ENCODE measurements at places on chromosomes 11 and 22.

DNA sequence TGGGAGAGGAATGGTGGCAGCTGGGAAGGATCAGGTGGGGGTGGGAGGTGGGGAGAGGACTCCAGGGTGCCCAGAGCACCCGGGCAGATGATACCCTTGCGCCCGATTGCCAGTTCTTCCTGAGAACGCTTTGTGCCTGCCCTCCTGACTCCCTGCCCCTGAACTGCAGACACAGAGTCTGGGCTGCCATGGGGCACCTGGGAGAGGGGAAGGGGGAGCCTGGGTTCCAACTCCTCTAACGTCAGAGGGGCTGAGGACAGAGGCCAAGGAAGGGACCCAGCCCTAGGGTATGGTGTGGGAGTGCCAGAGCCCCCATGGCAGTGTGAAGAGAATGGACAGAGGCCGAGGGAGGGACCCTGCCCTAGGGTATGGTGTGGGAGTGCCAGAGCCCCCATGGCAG, 920 bp upstream of the KCNK7 start:
- no peak for DNase-seq

GRCh38 chr11:72722050-72722748, 30.0 kb downstream of the ARAP1 start:
- DNase-seq = peak; percentile 40

- DNase-seq = no peak
Observed at GRCh38 chr11:73766763-73767162, 5.9 kb upstream of the RAB6A start.

DNA sequence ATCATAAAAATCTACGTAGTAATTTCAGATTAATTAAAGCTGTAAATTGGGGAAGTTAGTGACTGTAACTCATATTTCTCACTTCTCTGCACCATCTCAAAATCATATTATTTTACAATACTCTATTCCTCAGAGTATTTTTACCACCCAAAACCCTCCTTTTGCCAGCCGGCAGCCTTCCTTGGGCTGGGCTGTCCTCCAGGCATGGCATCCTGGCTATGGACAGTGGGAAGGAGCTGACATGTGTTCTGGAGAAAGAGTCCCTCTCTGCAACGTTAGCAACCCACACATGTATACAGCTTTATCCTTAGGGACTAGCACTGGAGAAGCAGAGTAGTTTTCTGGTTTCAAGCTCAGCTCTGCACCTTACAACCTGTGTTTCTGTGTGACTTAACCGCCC, 86.8 kb downstream of the DSCAML1 start:
- DNase-seq = no peak

DNA sequence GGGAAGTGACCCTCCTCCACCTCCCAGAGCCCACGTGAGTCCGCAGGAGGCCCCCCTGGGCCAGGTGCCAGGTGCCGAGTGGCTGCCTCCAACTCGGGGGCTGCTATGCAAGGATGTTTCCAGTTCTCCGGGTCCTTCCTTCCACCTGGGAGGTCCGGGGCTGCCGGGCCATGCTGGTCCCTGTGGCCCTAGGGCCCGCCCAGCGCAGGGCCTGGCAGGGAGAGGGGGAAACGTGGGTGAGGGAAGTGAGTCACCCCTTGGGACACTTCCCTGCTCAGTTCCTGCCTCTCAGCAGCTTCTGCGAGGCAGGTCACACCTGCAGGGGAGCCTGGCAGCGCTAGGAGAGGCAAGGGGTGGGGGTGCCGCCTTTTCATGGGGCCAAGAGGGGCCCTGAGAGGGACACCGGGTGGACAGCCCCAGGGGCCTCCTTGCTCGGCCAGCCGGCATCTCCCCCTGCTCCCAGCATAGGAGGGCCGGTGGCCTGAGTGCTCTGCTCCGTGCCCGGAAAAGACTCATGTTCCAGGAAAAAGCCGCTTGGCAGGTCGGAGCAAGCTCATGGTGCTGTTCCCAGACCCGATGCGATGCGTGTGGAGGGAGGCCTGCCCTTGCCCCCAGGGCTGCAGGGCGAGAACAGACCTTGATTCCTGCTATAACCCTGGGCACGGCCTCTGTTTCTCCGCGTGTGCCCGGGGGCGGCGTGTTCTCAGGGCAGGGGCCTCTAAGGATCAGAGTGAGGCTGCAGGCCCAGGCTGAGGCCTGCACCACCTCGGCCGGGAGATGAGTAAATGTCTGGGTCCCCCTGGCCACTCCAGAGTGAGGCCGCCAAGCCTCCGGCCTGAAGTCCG, 30.3 kb upstream of the WNT7B start:
- no peak for DNase-seq

DNA sequence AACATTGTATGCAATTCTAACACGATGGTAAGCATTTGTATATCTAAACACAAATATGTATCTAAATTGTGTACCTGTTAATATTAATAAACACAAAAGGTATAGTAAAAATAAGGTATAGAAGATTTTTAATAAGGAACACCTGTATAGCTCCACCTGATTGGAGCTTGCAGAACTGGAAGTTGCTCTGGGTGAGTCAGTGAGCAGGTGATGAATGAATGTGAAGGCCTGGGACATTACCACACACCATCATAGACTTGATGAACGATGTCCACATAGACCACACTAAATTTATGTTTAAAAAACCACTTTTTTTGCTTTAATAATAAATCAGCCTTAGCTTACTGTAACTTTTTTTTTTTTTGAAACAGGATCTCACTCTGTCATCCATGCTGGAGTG, 97.6 kb upstream of the CLMP start:
- DNase-seq = no peak

DNA sequence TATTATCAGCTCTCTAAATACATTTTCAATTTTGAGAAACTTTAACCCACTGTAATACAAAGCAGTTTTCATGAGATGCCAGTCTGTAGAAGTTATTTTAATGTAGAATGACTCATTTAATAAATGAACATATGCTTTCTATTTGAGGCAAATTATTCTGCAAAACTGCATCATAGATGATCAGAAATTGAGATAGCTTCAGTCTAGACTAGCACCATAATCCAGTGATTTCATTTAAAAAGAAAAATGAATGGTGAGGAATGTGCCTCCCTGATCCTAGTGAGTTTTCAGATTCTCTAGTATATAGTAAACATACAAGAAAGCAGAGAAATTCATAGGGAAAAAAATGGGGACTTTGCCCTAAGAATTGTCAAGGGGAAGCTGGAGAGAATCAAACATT, 66.1 kb downstream of the OR5AK2 start:
- DNase-seq = no peak

GRCh38 chr22:46849101-46849500, 86.7 kb downstream of the TBC1D22A start:
- DNase-seq = no peak

GRCh38 chr22:24035296-24035695, 24.2 kb downstream of the CABIN1 start:
- no peak for DNase-seq

DNA sequence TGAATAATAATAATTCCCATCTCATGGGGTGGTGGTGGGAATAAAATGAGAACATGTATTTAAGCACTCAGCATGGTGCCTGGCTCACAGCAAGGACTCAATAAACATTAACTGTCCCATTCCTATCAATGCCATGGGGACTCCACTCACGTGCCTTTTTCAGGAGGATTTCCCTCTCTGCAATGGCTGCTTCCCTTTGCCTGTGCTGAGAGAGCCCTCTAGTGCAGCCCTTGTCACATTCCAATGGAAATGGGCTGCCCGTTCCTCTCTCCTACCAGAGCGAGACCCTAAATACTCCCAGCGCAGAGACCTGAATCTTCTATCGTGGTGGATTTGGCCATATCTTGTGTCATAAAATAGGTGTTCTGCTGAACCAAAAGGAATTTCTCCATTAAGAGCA, 621.5 kb upstream of the B3GAT1 start:
- no peak for DNase-seq

- no peak for DNase-seq
Observed at GRCh38 chr11:1522081-1522424, 35.5 kb upstream of the MOB2 start.

GRCh38 chr22:50276143-50276542, 6.0 kb upstream of the MAPK11 start:
- no peak for DNase-seq

DNA sequence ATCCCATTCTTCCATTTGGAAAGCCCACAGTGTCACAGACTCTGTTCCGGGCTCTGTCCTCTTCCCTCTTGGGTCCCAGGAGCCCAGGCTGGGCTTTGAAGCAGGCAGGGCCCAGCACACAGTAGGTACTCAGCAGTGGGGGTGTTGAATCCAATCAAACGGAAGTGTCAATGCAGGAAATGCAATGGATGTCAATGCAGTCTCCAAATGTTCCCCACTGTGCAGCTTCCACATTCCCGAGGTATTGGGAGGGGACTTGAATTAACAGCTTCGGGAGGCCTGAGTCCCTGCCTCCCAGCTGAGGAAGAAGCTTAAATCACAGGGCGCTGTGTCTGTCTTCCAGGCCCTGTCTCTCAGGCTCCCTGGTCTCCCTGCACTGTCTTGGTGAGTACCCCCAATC, 21.8 kb upstream of the SMIM35 start:
- DNase-seq = no peak

GRCh38 chr22:48531761-48532435, 1295.8 kb downstream of the BRD1 start:
- DNase-seq = no peak

DNA sequence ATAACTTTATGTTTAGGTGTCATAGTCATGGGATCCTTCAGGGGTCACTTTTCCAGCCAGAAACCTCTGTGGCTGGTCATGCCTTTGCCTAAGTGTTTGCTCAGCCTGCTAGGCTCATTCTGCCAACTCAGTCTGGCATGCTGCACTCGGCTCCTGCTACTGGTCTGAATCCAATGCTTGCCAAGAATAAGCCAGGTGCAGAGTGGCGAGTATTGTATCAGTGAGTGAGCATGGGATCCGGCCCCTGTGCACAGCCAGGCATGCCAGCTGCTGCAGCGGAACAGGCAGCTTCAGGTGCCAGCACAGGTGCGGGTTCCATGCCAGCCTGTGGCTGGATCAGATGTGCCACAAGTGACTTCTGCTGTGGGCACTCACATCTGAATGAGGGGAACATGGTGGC, 1269.3 kb upstream of the CNTN5 start:
- DNase-seq = no peak

- DNase-seq = no peak
Observed at GRCh38 chr11:78370406-78371172, 47.0 kb downstream of the GAB2 start.

DNA sequence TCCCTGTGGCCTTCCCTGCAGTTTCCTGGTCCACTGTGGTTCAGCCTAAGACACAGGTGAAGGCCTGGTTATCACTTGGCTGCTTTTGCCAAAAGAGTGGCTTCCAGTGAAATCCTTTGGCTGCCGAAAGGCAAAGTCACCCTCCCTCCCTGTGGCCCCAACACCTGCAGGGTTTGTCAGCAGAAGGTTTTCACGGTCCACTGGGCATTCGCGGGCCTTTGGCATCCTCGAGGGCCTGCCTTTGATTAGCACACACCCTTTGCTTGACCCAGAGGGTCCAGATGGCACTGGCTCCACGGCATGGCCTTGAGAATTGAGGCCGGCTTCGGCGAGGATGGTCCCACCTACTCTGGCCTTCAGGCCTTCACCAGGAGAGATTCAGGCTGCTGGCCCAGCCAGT, 35.3 kb downstream of the RTN4R start:
- no peak for DNase-seq

DNA sequence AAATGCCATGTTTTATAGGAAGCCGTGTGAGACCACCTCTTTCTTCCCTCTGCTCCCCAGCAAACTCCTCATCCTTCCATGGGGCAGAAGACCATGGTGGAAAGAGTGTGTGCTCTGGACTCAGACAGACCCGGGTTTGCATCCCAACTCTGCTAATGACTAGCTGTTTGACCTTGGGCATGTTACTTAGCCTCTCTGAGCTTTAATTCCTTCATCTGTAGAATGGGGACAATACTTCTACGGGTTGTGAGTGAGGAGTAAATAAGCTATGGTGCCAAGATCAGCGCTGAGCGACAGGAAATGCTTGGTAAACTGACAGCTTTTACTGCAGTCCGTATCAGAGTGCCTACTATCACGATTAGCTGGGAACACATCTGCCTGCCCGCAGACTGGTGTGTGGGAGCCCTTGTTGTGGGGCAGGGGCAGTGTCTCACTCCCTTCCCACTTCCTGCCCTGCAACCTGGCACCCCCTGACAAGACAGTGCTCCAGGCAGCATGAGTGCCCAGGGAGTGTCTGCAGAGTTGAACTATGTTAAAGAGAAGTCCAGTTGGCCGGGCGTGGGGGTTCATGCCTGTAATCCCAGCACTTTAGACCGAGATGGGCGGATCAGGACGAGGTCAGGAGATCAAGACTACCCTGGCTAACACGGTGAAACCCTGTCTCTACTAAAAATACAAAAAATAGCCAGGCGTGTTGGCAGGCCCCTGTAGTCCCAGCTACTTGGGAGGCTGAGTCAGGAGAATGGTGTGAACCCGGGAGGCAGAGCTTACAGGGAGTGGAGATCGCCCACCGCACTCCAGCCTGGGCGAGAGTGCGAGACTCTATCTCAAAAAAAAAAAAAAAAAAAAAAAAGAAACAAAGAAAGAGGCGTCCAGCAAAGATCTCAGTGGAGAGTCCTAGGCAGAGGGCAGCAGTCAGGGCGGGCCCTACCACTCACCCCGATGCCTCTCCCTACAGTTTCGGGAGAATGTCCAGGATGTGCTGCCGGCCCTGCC, 2.2 kb downstream of the SEC14L2 start:
- DNase-seq = no peak

All from HS-5 (cell line).